ENCODE measurements at places on chromosomes 12 and 14. TPM values are rescaled to one million over a fixed set of nuclear protein-coding genes. Genes with fewer than 3 reads are reported as not detected.

KLHL33 gene
- 0.02 TPM for total RNA-seq

TTC8 gene
- total RNA-seq, result 40.8 TPM

XPOT gene
- 50.0 TPM for total RNA-seq

GPD1 gene
- total RNA-seq, result 0.18 TPM

GPR135 gene
- 1.2 TPM for total RNA-seq

GNPNAT1 gene
- 47.2 TPM for total RNA-seq

HNF1A gene
- 5.6 TPM for total RNA-seq

ERC1 gene
- total RNA-seq, result 17.8 TPM

TMEM253 gene
- 0.73 TPM for total RNA-seq

CEP128 gene
- total RNA-seq, result 5.0 TPM

BMAL2 gene
- total RNA-seq, result 20.4 TPM

KRT79 gene
- total RNA-seq, result 0.05 TPM

SLC8B1 gene
- 6.9 TPM for total RNA-seq

DIO3 gene
- total RNA-seq, result 0.03 TPM

RNFT2 gene
- total RNA-seq, result 1.8 TPM

RNASE7 gene
- total RNA-seq, result not detected

PRR4 gene
- total RNA-seq, result 1.6 TPM

LRRIQ1 gene
- 0.80 TPM for total RNA-seq

CLEC4C gene
- total RNA-seq, result not detected

OR4E2 gene
- not detected for total RNA-seq

NANOG gene
- not detected for total RNA-seq

OTUB2 gene
- total RNA-seq, result 3.8 TPM

TAS2R20 gene
- total RNA-seq, result 0.07 TPM

SLC16A7 gene
- total RNA-seq, result 0.20 TPM

RASAL1 gene
- total RNA-seq, result 0.45 TPM

SPIC gene
- total RNA-seq, result not detected

SLCO1B1 gene
- total RNA-seq, result 0.46 TPM

OLR1 gene
- 0.67 TPM for total RNA-seq

TOMM20L gene
- not detected for total RNA-seq

C1RL gene
- total RNA-seq, result 12.6 TPM

CCDC175 gene
- total RNA-seq, result not detected

MED13L gene
- total RNA-seq, result 25.4 TPM

GUCY2C gene
- total RNA-seq, result not detected

KRT6C gene
- not detected for total RNA-seq

KRT6B gene
- total RNA-seq, result not detected

PTGER2 gene
- total RNA-seq, result 1.6 TPM

PHETA1 gene
- 9.2 TPM for total RNA-seq

KRT83 gene
- 6.5 TPM for total RNA-seq

ADSS1 gene
- 5.6 TPM for total RNA-seq

MYH6 gene
- total RNA-seq, result not detected

FITM1 gene
- total RNA-seq, result 0.07 TPM

PTPRO gene
- total RNA-seq, result 0.06 TPM

EPYC gene
- total RNA-seq, result not detected

CFAP251 gene
- 1.3 TPM for total RNA-seq

MAGOHB gene
- 60.7 TPM for total RNA-seq

RAPGEF3 gene
- 0.81 TPM for total RNA-seq

ANO4 gene
- not detected for total RNA-seq

OR2AP1 gene
- not detected for total RNA-seq

CS gene
- 143 TPM for total RNA-seq

LAG3 gene
- 1.6 TPM for total RNA-seq

GSC gene
- total RNA-seq, result 0.24 TPM

CLEC7A gene
- total RNA-seq, result not detected

ASCL1 gene
- total RNA-seq, result not detected

TRPV4 gene
- 0.08 TPM for total RNA-seq

CYP46A1 gene
- 0.09 TPM for total RNA-seq

Measured in A549 treated with CORT108297 at 1 μM for 4 hours (cell line).